ENCODE measurements at places on chromosomes 16 and 17.

GRCh38 chr17:65518256-65518655, 43.2 kb downstream of the AXIN2 start:
- no peak for DNase-seq

- DNase-seq: no peak
These were observed 5.6 kb downstream of the SLC16A3 start for GRCh38 chr17:82234211-82235055.

DNA sequence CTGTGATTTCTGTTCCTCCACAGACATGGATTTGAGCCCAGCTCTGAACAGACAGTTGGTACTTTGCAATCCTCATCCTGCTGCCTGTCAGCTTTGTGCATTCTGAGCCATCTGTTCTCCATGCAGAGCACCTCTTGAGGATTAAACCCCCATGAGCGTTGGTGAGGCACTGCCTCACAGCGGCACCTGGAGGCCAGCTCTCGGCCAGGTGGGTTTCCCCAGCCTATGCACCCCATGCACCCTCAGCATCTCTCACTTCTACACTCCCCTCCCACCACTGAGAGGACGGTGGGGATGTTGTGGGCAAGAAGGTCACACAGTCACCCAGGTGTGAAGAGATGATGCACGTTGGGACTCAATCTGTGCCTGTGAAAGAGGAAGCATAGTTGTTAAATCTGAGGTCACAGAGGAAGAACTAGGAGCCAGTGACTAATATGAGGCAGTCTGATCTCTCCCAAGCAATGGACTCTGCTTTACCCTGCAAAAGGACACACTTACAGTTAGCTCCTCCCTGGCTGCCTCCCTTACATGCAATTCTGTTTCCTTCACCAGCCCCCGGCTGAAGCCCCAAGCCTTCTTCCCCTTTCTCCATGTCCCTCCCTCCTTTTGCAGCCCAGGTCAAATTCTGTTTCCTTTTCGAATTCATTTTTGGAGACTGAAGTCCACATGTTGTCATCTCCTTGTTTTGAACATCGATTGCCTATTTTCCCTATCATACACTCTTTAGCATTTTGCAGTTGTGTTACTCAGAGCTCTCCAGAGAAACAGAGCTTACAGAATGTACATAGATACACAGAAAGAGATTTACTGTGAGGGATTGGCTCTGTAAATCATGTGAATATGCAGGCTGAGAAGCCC, 58.5 kb downstream of the HS3ST3B1 start:
- DNase-seq: peak; percentile 22

DNA sequence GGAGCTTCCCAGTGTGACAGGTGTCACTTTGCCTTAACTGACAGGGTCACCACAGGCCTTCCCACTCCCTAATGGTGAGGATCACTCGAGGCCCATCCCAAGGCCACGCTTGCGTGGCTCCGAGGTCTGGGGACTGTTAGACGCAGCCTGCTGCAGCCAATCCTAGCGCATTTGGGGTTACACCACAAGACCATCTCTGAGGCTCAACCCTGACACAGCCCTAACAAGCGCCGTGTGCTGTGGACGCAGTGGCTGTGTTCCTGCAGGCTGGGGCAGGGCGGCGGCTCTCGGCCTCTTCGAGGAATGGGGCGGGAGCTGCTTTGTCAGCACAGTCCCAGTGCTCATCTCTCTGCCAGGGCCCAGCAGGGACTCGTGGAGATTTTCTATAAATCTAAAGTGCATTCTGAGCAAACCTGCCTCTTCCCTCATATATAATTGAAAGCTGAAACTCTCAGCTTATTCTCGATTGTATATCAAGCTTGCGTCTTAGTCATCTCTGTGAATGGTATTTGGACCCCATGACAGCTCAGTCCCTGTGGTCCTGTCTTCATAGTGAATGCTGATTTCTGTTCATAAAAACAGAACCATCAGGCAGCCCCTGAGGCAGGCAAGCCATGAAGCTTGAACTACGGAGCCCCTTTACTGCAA, 65.8 kb upstream of the CHMP6 start:
- DNase-seq: no peak

DNA sequence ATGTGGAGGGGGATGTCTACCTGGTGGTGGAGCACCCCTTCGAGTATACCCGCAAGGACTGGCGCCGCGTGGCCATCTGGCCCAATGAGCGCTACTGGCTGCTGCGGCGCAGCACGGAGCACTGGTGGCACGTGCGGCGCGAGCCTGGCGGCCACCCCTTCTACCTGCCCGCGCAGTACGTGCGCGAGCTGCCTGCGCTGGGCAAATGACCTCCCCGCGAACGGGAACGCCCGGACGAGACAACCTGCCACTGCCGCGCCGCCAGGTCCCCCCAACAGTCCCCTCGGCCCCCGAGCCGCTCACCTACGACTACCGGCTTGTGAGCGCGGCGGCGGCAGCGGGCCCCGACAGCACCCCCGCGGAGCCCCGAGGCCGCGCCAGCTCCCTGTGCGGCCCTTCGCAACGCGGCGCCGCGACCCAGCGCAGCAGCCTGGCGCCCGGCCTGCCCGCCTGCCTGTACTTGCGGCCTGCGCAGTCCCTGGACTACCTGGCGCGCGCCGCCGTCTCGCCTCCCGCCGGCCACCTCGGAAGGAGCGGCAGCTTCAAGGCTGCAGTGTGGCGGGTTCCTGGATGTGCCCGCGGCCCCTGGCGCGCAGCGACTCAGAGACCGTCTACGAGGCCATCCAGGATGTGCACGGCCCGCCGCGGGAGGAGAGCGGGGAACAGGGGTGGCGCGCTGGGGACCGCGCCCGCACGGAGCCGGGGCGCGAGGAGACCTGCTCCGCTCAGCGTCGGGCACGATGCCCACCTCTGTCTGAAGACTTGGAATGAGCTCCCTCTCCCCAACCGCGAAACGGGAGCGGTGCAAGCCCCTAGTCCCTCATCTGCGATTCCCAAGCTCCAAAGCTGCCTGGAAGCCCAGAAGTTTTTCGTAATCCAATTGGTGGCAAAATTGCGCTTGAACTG, 48.7 kb upstream of the AMZ2 start:
- peak; percentile 43 for DNase-seq

DNA sequence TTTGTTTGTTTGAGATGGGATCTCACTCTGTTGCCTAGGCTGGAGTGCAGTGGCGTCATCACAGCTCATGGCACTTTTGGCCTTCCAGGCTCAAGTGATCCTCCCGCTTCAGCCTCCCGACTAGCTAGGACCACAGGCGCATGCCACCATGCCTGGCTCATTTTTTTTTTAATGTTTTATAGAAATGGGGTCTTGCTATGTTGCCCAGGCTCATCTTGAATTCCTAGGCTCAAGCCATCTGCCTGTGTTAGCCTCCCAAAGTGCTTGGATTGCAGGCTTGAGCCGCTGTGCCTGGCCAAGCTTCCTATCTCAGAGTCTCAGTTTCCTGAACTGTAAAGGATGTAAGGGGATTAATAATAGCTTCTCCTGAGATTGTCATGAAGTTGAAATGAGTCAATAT, 8.0 kb downstream of the SBK1 start:
- DNase-seq: no peak

DNA sequence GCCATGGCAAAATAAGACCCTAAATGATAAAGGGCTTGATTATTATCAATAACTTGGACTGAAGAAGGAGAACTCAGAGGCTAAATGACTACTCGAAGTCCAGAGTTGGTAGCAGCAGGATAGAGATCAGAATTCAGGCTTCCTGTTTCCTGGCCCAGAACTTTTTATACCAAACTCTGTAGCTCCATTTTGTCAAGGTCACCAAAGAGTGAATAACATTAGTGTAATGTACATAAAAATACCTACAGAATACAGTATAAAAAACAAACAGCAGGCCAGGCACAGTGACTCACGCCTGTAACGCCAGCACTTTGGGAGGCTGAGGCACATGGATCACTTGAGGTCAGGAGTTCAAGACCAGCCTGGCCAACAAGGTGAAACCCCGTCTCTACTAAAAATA, 79.0 kb downstream of the ARHGAP17 start:
- DNase-seq: no peak

DNA sequence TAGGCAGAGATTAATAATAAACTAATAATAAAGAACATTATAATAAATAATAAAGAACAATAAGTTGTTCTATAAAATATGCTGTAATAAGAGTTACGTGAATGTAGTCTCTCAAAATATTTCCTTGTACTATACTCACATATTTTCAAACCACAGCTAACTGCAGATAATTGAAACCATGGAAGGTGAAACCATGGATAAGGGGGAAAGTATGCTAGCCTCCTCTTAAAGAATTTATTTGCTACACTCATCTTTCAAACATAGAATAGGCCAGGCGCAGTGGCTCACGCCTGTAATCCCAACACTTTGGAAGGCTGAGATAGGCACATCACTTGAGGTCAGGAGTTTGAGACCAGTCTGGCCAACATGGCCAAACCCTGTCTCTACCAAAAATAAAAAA, 18.5 kb downstream of the CYTH1 start:
- no peak for DNase-seq

DNA sequence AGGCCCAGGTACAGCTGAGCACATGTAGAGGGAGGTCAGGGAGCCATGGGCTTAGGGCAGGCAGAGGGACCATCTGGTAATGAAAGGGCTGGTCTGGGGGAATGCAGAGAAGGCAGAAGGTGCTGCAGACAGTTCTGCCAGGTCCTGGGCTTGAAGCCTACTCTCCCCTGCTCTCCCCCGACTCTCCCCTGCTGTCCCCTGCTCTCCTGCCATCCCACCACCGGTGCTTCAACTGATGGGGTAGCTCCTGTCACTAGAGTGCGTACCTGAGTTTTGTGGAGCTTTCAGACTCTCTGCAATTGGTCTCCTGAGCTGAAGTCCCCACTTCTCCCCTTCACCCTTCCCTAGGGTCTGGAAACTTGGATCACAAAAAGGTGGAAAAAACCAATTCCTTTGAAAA, 37.3 kb upstream of the PHOSPHO1 start:
- DNase-seq: no peak

DNA sequence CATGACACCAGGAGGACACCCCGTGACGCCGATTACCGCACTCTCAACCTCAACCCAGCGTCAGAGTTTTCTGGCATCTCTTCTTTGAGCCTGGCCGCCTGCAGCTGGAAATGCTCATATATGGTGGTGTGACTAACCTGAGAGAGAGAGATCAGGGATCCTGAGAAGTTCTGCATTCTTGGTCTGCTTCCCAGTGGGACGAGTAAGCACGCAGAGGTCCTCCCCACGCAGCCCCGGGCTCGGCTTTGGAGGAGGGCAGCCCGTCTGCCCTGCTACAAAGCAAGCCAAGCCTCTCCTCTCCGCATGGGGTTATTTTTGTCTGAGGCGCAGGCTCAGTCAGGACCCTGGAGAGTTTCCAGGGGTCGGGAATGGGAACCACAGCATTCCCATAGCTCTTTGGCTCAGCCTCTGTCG, 16.5 kb downstream of the CRISPLD2 start:
- no peak for DNase-seq

- DNase-seq: no peak
These were observed 200.9 kb upstream of the N4BP1 start for GRCh38 chr16:48810803-48811453.

GRCh38 chr16:6725634-6726331, 606.9 kb upstream of the RBFOX1 start:
- no peak for DNase-seq

DNA sequence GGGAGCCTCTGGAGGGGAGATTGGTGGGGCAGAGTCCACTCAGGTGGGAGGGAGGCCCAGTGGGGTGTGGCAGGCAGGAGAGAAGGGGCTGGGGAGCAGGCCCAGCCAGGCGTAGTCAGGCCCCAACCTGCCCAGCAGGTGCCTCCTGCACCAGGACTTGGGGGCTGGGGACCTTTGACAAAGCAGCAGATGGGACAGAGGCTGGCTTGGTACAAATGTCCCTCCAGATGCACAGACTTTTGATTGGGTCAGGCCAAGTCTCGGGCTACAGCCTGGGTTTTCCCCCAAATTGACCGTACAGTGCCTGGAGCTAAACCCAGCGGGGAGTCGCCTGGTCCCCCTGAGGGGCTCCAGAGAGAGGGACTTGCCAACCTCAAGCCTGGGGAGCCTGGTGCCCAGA, 411 bp downstream of the GGT6 start:
- DNase-seq: no peak

DNA sequence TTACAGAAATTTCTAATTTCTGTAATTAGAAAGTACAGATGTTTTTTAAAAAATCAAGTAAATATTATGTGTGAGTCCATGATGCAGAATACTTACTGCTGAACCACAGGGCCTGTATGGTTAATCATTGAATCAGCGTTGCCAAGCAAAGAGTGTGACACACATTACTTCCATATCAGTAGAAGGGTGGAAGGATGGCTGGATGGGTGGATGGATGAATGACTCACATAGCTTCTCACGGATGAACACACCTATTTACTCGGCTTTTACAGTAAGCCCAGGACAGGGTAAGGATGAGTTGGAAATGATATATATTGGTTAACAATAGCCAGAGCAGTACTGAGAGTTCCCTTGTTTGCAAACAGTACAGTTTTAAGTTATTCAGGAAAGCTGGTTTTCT, 495.9 kb upstream of the RBFOX1 start:
- no peak for DNase-seq

DNA sequence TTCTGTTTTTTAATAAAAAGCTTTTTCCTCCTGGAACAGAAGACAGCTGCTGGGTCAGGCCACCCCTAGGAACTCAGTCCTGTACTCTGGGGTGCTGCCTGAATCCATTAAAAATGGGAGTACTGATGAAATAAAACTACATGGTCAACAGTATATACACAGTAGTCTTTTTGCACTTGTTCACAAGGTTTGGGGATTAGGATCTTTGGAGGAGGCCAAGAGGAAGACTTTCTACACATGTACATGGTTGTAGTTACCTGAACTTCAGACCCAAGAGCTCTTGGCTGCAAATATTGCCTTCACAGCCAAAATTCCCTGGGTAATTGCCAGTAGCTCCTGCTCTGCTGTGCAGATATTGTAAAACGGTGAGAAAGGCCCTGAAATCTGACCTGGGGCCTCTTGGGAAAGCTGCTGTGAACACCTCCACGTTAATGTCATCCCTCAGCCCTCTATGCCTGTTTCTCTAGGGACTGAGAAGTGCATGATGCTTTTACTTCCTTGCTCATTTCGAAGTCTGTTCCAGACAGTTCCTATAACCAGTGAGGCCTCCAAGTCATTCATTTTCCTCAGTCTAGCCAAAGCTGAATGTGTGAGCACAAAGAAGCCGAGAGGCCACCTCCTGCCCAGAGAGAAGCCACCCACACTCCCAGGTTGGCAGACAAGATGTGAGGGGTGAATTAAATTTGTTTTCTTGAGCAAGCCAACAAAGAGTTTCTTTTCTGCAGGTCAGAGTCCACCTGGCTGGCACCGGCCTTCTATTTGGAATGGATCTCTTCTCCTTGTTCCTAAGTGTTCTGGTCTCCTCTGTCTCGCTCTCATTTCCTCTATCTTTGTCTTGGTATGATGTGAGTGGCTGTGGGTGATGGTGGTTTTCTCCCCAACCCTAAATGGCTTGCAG, 15.9 kb downstream of the ANKRD40 start:
- no peak for DNase-seq

DNA sequence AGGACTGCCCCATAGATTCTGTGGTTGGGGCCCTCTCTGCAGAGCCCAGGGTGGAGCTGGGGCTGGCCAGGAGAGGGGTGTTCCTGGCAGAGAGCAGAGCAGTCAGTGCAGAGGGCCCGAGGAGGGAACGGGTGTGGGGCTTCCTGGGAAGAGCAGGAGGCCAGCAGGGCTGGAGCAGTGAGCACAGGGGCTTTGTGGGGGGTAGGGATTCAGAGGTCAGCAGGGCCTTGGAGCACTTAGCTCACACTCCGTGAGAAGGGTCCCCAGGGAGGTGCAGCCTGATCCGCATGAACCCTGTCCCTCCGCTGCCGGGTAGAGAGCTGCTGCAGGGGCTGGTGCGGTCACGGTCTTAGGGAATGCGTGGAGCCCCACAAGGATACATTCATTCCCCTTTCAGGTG, 113.0 kb upstream of the CIBAR2 start:
- no peak for DNase-seq

- no peak for DNase-seq
These were observed 405.5 kb downstream of the CPPED1 start for GRCh38 chr16:12398029-12398682.

Measured in stimulated activated CD4-positive, alpha-beta T cell treated with anti-CD3 and anti-CD28 coated beads, Interleukin-4, amount 100 ng/mL, for 24 hours (primary cell).